Activated effector memory CD4-positive, alpha-beta T cell treated with Interleukin-2 at 50 U/mL for 16 hours (primary cell): ENCODE measurements at places on chromosomes 11 and 22.

GRCh38 chr11:57728829-57729228, 12.5 kb upstream of the SELENOH start:
- DNase-seq, result no peak

GRCh38 chr11:130611791-130612251, 163.4 kb downstream of the ADAMTS15 start:
- no peak for DNase-seq

GRCh38 chr11:77522215-77522614, 48.3 kb upstream of the PAK1 start:
- DNase-seq, result no peak

- DNase-seq, result no peak
Observed at GRCh38 chr11:12184699-12185098, 74.3 kb downstream of the MICAL2 start.

GRCh38 chr11:34341931-34342533, 15.8 kb downstream of the ABTB2 start:
- DNase-seq, result no peak

- no peak for DNase-seq
Observed at GRCh38 chr11:1485504-1485885, 1.1 kb downstream of the MOB2 start.

DNA sequence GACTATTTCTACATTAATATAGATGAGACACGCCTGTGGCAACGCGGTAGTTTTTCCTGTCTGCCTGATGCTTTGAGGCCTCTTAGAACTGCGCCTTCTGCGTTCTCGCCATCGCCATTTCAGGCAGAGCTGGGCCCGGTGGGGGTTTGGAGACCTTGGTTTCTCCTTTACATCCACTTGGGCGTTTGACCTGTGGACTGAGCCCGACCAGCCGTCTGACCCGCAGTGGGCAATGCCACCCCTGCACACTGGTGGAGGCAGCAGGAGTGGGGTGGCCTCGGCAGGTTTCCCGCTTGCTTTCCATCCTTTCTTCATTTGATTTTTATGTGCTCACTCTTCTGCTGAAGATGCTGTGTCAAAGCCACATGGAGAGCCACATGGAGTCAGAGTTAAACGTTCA, 130.4 kb downstream of the TBC1D22A start:
- no peak for DNase-seq

DNA sequence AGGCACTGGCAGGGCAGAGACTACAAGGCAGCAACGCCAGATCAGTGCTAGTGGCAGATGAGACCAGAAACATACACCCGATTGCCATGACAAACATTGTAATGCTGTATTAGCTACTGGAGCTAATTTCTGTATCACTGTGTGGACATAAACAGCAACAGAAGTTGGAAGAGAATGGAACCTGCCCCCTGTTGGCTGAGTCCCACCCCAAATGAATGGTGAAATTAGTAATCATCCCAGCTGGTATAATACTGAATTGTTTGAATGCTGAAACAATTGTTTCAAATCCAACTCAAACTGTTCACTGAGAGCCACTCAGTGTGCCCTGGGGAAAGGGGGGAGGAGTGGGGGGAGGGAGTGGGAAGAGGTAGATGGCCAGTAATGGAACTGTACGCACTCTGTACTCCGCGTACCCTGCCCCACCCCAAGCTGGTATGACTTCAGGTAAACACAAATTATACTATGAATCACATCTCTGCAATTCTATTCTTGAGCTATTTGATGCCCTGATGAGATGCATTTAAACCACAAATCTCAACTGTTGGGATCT, 11.2 kb upstream of the BIRC3 start:
- no peak for DNase-seq

GRCh38 chr11:68312780-68313573, 586 bp downstream of the LRP5 start:
- no peak for DNase-seq

GRCh38 chr11:10694486-10695239, 1.1 kb upstream of the IRAG1 start:
- no peak for DNase-seq
